SK-N-DZ (cell line): ENCODE measurements at places on chromosomes 6 and 20.

DNA sequence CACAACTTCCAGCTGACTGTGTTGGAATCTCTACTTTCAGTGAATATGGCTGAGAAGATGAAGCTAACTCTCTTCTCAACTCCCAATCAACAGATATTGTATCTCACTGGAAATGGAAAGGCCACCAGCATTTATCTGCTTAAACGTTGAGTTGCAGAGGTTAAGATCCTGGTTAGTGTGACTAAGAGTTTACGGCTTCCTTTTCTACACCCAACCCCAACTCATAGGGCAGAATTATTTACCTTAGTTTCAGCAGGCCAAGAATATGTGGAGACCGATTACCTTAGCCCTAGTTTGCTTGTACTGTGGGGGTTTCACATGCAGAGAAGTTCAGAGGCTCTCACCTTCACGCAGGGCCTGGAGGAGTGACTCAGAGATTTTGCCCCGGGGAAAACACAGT lies 1026.6 kb downstream of the EYS start:
- no peak for DNase-seq

DNA sequence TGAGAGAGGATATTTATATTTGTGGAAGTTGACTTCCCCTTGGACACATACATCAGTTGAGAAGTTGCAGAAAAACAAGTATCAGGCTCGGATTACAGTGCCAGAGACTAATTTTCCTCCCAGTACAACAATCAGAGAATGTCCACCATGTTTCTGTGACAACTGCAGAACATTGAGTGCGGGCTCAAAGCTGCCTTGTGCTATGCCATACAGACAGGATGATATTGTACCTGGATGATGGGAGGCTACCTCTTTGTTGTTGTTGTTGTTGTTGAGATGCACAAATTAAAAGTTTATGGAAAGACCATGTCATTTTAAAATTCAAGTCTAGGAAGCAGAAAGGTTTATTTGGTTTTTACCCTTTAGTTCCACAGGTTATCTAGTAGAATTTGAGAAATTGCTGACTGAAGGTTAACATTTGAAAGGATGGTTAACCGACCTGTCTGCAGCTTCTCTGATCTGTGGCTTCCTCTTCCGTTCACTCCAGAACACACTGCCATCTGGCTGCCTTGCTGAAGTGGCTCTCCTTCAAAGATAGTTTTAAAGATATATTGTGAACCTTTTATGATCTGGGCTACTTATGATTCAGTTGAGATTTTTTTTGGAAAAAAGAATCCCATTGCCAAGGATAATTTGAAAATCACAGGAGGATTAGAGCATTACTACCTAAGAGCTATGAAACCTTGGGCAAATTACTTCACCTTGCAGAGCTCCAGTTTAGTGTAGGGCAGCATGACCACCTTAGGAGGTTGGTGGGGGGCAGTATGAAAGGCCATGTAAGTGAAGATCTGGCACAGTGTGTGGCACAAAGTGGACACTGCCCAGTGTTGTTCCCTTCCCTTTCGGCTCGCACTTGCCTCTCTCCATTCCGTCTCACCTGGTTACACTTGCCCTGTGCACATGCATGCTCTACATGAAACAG lies 15.9 kb downstream of the TMEM200A start:
- no peak for DNase-seq

DNA sequence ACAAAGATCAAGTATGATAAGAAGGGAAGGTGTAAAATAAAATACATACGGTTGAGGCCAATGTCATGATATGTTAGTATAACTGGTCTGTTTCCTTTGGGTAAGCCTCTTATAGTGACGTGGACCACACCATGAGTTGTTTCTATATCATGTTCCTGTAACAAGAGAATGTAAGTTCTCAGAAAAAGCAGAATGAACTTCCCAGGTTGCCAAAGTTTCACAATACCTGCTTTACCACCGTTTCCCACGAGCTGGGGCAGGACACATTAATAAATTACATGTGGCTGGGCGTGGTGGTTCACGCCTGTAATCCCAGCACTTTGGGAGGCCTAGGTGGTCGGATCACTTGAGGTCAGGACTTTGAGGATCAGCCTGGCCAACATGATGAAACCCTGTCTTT lies 42.6 kb upstream of the SLA2 start:
- DNase-seq = no peak

DNA sequence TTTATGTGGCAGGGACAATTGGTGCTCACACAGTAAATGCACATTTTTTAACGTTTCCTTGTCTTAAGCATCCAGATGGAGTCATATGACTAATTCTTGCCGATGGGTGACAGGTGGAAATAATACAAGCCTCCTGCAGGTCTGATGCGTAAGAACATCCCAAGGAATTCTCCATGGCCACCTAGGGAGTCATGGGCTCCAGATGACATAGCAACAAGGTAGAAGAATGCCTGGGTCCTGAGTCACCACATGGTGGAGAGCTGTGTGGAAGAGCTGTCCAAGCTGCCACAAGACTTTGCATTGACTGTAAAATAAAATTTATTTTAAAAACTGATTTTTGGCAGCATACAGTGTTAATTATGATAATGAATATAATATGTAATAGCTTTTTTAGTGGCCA lies 77.0 kb upstream of the MAP3K7 start:
- no peak for DNase-seq

DNA sequence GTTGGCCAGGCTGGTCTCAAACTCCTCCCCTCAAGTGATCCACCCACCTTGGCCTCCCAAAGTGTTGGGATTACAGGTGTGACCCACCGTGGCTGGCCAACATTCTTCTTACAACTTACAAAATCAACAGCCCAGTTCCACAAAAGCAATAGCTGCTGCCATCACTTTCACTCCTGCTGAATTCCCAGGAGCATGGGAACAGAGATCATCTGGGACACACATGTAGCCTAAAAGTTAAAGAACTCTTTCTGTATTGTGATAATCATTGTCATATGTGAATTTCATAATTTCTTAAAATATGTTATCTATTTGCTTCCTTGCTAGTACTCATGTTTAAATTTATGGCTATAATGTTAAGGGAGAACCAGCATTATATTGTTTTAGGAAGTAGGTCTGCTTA lies 51.7 kb downstream of the NCOA6 start:
- DNase-seq = no peak

DNA sequence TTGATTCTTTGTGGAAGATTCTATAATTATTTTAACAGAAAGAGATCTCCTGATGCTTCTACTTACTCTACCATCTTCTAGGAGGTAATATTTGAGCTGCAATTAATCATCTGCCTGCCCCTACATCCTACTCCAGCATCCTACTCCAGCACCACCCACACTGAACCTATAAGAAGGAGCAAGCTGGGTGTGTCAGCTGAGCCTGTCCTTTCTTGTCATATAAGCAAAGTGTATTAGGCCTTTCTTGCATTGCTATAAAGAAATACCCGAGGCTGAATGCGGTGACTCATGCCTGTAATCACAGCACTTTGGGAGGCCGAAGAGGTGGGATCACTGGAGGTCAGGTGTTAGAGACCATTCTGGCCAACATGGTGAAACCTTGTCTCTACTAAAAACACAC lies 84.2 kb upstream of the ARG1 start:
- no peak for DNase-seq

DNA sequence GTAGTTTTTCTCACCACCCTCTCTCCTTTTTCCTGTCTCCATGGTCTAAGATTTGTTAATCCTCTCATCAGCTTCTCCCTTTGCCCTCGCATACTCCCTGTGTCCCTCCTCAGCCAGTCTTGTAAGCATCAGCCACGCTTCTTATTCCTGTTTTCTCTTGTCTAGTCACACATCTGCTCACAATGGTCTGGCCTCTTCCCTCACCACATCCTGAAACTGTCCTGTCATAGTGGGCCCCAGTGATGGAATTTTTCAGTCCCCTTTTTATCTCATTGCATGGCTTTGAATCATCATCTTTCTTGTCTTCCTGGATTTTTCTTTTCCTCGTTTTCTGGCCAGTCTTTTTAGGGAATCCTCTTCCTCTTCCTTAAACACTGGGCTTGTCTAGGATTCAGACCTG lies 57.2 kb downstream of the GFRA4 start:
- no peak for DNase-seq

GRCh38 chr6:44672086-44672485 lies 284.6 kb downstream of the CDC5L start:
- no peak for DNase-seq

DNA sequence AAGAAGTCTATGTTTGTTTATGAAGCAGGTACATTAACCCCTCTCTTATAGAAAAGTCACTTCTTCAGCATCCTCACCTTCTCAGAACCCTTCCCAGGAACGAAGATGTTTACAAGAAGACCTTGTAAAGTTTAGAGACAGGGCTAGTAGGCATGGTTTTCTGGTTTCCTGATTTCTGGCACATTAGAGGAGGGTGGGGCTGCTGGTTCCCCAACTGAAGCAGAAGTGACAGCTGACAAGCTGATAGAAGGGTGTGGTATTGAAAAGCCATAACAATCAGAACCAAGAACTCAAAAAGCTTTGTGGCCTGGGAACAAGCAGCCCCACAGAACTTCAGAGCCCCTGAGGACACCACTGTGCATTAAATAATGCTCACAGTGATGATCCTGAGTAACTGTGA lies 91.2 kb downstream of the RTN4IP1 start:
- DNase-seq = no peak

DNA sequence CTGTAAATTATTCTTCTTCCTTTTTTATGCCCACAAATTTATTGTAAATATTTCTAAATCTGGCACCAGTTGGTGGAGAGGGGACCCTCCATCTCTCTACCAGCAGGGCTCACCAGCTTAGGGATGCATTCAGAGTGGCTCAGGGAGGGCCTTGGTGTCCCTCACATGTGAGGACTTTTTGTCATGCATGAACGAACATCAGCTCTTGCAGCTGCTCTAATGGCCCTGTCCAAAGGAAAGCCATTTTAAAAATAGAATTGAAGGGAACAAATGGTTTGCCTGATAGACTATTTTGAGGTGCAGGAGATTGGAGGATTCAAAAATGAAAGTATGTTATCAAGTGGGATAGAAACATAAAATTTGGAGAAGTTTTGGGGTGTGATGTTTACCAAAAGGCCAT lies 37.5 kb upstream of the KLHL31 start:
- DNase-seq = no peak
